ENCODE measurements at places on chromosomes 6 and 20.

DNA sequence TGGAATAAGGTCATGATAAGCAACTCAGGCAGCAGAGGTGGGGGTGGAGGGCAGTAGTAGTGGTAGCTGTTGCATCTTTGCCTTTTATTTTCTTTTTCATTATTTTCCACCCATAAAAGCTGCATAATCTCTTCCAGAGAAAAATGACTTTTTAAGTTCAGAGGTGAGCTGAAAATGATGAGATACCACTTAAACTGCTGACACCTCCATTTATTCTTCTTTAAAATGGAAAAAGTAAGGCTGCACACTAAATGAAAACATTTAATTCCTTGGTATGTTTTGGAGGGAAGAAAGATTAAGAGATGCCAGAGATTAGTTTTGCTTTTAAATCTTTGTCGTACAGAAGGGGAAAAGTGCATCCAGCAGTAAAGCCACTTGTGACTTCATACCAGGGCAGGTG, 97.2 kb downstream of the ADTRP start:
- DNase-seq = no peak

DNA sequence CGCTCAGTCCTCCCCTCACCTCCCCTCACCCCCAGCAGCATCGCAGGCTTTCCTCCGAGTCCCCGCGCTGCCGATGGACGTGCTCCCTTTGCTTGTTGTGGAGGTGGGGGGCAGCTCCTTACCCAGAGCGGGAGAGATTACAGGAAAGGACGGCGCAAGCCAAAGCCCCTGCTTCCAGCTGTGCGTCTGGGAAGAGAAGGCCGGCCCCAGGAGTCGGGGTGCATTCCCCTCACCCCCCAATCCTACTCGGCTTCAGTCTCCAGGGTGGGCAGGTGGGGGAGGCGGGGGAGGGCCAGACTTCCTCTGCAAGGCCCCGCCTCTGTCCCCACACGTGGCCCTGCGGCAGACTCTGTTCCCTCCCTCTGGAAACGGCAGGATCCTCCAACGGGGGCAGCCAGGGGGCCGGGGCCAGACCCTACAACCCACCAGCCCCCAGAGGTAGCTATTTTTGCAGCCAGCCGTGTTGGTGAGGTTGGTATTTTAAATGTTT, 43.6 kb downstream of the NTSR1 start:
- no peak for DNase-seq

DNA sequence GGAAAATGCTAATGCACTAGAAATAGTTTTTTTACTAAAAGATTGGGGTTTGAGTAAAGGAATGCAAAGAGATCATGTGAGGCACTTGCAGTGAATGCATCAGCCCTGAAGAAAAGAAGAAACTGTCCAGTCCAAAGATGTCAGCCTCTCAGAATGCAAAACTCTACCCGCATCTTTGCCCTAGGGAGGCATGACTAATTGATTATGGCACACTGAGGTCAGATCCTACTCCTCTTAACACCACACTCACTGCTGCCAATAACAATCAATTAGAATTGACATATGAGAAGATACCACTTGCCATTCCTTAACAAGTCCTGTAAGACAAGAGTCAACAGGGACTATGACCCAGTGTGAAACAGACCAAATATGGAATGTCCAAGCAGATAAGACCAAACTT, 262.3 kb upstream of the PLN start:
- DNase-seq = no peak

DNA sequence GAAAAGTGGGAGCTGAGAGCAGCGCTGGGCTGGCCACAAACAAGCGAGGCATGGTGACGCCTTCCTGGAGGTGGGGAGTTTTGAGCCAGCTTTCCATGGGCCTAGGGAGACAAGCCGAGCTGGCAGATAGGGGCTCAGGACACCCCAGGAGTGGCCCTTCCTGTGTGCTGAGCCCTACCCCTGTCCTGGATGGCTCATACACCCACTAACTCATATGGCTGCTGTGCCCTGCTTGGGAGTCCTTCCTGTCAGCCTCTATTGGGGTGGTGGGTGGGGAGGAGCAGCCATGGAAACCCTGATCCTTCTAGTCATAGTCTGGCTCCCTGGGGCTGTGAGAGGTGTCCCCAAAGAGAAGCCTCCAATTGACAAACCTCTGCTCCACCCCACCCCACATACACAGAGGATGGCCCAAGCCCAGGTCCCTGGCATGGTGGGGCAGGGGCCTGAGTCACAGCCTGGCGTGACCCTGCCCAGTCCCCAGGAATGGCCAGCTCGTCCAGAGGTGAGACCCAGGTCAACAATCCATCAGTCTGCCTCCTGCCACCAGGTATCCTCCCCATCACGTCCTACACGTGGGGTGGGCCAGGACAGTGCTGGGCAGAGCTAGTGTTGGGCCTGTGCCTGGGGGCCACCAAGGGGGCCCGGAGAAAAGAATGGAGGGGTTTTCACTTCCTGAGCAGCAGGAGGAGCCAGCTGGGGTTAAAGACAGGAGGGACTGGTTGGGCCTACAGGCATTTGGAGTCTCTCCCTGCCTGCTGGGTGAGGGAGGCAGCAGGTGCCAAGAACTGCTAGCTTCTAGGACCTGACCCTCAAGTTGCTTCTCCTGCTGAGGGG, 52.2 kb downstream of the MRPL14 start:
- DNase-seq = no peak

DNA sequence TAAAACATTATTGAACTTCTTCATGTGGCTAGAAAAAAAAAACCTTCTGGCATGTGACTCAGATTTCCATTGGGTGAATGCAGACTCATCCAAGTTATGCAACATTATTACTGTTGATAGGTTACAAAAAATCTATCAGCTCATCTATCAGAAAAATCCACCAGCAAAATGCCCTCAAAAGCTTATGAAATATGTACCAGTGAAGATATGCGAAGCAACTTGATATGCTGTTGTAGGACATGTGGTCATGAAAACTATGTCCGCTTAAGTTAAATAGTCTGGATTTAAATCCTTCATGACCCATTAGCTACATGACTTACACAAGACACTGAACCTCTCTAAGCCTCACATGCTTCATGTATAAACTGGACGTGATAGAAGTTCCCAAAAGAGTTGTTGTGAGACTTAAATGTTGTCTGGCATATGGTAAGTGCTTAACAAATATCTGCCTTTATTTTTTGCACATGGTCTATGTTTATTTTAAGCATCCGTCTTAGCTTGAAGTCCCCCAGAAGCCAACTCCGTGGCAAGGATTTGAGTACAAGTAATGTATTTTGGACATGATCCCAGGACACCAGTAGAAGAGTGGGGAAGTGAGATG, 12.5 kb upstream of the BFSP1 start:
- DNase-seq = no peak

DNA sequence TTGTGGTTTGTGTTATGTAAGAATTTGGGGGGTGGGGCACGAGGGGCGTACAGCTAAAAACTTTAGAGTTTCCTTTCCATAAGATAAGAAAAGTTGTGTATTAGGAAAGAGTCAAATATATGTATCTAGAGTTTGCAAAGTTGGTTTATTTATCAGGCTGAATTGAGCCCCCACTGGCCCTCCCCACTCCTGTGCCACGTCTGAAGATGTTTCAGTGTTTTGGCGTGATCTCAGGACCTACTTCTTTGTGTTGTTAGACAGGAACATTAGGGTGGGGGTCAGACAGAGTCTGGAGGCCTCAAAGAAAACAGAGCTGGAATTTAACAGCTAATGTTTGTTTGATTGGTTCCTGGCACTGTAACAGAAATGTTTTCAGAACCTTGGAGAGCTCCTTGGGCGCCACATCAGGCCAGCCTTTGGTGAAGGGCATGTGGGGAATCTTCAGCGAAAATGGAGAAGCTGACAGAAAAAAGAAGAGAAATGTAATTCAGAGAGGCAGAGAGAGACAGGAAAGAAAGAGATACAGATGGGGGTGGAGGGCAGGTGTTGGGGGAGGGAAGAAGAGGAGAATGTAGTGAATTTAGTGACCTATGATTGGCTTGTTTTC, 674 bp downstream of the NRSN1 start:
- no peak for DNase-seq

- DNase-seq = no peak
These were observed 120.8 kb downstream of the CHD6 start for GRCh38 chr20:41497186-41497895.

DNA sequence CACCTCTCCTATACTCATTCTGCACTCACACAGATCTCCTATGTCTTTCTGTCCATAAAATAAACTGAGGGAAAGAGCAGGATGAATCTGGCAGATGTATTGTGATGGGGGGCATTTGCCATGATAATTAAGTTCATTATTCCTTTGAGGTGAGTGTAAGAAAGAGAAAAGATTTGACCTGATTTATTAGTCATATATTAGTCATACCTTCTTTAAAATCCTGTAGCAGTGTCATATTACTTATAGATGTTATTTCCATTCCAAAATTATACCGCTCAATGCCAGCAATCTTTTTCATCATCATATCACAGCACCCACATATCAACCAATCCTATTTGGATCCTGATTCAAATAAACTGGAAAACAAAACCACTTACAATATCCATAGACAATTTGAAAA, 733.3 kb upstream of the SLC35B3 start:
- DNase-seq = no peak

GRCh38 chr20:41309817-41310216, 7.7 kb downstream of the ZHX3 start:
- DNase-seq = no peak

GRCh38 chr6:129455126-129455769, 254.7 kb downstream of the ARHGAP18 start:
- DNase-seq = no peak

DNA sequence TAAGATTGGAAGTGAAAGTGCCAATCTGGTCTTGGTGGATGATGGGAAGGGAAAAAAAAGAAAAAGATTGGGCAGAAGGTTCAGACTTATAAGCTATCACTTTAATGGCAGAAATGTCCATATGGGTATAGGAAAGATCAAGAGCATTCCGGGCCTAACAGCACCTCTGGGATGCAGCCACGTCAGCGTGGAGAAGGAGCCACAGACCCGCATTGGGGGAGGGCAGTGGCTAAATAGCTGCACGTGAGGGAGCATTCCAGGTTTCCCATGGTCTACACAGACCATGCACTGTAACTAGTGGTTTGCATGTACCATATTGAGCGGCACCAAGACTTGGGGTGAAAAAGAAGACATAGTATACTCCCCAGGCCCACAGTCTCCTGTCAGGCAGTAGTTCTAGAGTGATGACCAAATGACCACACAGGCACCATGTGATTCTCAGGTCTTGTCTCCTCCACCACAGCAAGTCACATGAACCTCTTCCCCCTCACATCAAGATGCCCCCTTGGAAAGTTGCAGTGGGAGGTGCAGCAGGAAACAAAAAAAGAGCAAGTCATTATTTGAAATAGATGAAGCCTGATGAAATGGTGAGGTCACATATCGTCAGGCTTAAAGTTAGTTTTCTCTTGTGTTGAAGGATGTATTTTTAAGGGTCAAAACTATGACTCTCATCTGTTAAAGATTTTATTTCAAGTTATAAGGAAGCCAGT, 94.4 kb upstream of the TNFAIP3 start:
- DNase-seq = no peak

DNA sequence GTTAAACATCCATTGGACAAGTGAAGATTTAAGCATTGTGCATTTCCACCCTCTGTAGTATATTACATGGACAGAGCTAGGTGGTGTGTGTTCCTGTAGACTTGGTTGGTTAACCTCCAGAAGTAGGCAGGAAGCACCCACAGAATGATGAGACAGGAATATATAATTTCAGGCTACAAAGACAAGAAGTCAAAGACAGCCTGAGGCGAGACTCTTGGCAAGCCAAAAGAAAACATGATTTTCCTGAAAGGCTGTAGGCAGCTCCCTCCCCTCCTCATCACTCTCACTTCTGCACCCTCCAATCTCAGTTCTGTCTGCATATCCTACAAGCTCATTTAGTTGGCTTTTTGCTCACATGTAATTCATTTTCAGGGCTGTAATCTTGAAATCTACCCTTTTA, 110.0 kb upstream of the SLC35B3 start:
- DNase-seq = no peak

DNA sequence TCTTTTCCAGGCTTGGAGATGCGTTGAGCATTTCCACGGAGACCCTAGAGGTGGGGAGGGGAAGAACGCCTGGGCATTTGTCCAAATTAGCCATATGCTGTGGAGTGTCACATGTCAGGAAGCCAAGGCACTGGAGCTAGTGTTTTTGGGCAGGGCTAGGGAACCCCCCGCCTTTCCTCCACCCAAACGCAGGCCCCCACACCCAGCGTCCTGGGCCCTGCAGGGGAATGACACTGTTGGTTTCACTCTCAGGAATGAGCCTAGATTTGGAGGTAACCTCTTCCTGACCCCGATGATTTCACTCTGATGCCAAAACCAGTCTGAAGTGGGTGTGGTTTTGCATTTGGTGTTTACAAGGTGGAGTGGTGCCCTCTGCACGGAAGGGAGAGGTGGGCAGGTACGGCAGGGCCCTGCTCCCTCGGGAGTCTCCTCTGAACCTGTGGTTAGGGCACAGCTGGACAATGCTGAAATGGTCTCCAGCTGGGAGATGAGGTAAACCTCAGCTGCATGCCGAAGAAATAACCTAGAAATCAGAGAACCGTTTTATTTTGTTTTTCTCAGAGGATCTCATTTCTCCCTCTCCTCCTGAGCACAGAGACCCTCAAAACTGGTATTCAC, 29.5 kb downstream of the MTHFD1L start:
- DNase-seq = no peak

DNA sequence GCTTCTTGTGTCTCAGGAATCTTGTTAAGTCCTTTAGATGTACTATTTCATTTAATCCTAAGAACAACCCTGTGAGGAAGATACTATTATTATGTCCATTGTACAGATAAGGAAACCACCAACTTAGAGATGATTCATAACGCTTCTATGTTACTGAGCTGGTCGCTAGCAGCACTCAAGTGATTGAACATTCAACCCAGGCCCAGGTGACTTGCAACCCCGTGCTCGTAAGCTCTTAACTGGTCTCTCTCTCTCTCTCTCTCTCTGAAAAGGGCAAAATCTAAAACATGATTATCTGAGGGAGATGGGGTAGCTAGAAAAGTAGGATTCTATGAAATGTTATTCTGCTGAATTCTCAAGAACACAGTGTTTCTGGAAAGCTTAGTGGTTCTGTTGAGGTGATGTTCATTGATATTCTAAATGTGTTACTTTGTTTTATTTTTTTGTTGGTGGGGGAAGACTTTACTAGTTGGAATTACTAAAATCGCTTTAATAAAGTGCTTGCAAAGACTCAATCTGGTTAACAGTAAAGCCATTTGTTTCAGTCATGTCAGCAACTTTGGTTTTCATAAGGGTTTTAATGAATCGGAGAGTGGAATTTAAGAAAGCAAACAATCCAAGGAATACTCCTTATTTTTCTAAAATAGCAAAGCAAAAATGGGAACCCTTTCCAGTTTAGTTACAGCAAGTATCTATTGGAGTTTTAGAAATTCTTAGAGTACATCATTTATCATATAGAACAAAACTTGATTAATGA, 265.0 kb upstream of the TAB2 start:
- no peak for DNase-seq

GRCh38 chr20:31580706-31581105, 24.4 kb upstream of the ID1 start:
- DNase-seq = no peak

GRCh38 chr6:26284537-26285142, 80.4 kb upstream of the BTN3A2 start:
- DNase-seq = no peak

GRCh38 chr6:51098791-51099190, 280.1 kb downstream of the TFAP2B start:
- no peak for DNase-seq

- DNase-seq = no peak
These were observed 49.3 kb downstream of the GFRA4 start for GRCh38 chr20:3613821-3614440.

GRCh38 chr6:5710936-5711335, 295.8 kb downstream of the NRN1 start:
- DNase-seq = no peak

GRCh38 chr6:11656491-11656890, 118.9 kb downstream of the TMEM170B start:
- DNase-seq = no peak

All from mesenteric fat pad (tissue), 1 donor.